ENCODE measurements at places on chromosomes 16 and 17.

DNA sequence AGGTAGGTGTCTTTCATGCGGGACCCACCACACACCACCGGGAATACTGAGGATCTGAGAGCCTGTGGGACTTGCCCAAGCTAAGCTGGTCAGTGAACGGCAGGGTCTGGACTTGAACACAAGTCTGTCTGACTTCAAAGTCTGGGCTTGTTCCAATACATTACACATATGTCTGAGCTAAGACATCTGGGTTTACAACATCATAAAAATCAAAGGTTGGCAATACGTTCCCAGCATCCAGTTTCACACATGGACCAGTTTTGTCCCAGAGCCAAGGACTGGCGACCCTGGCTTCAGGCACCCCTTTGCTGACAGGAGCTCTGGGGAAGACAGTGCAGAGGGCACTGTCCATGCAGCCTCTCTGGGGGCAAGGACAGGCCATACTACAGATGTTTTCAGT lies 27.9 kb upstream of the AXIN2 start:
- DNase-seq: no peak

- no peak for DNase-seq
Measured at GRCh38 chr17:41549596-41550039, 21.5 kb upstream of the KRT19 start.

DNA sequence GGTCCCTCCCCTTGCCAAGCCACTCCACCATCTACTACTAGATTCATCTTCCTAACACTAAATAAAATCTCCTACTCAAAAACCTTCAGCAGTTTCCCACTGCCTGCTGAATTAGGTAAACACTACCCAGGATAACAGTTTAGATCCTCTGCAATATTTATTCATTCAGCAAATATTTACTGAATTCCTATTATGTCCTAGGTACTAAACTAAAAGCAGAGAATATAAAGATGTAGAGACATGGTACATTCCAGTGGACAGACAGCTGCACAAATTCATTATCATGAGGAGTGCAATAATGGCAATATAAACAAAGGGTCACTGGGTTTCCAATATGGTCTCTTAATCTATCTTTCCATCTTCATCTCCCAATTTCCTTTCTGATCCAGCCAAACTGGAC lies 30.7 kb upstream of the HOXB13 start:
- no peak for DNase-seq

- no peak for DNase-seq
Measured at GRCh38 chr17:10010752-10011151, 105.7 kb upstream of the RCVRN start.

- DNase-seq: no peak
Measured at GRCh38 chr17:78444392-78444791, 65.9 kb downstream of the PGS1 start.

DNA sequence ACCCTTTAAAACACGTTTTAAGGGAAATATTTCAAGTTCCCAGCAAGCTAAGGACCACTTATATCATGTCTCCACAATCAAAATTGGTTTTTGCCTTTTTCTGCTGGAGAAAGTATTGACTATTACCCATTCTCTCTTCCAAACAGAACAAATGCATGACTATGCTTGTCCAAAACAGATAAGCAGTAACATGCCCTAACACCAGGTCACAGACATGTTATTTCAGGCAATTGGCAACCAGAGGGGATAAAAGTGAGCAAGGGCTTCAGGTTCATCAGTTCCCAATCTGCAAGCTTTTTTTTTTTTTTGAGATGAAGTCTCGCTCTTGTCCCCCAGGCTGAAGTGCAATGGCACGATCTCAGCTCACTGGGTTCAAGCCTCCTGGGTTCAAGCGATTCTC lies 15.0 kb downstream of the SKA2 start:
- no peak for DNase-seq

GRCh38 chr16:27549464-27549745 lies 308 bp downstream of the GTF3C1 start:
- DNase-seq: peak; percentile 1

DNA sequence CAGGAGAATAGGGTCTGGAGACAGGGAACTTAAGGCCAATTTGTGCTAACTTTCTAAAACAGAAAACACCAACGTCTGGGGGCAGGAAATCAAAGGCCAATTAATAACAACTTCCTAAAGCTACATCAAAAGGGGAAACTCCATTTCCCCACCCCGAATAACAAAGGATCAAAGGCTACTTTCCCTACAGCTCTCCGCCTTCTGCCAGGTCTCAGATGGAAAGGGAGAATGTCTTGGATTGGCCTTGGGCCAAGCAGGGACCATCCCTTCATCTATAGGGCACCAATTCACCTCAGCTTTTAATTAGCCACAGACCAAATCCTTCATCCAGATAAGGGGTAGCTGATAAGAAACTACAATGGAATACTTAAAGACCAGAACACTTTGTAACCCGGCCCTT lies 116.9 kb upstream of the ZKSCAN2 start:
- no peak for DNase-seq

- no peak for DNase-seq
Measured at GRCh38 chr16:21560462-21560861, 38.9 kb upstream of the METTL9 start.

DNA sequence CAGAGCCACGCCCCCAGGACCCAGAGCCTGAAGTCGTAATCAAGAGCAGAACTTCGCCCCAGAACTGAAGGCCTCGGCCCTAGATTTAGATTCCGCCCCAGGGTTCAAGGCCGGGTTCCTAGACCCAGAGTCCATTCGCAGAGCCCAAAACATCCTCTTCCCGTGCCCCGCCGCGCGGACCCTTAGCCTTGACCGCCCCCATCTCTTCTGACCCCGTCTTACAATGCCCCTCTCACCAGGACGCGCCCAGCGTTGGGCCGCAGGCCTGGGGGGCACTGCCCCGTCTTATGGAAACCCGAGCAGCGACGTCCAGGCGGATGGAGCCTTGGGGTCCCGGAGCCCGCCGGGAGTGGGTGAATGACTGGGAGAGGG lies 5.0 kb downstream of the CD19 start:
- no peak for DNase-seq

GRCh38 chr16:28910086-28911031 lies 14.7 kb downstream of the RABEP2 start:
- no peak for DNase-seq
